Stimulated activated CD8-positive, alpha-beta memory T cell treated with anti-CD3 and anti-CD28 coated beads, Interleukin-7, amount 100 ng/mL, for 1 hour (primary cell): ENCODE measurements at places on chromosomes 3 and 15.

GRCh38 chr15:79372428-79372827 lies 59.7 kb upstream of the MINAR1 start:
- DNase-seq, result no peak

DNA sequence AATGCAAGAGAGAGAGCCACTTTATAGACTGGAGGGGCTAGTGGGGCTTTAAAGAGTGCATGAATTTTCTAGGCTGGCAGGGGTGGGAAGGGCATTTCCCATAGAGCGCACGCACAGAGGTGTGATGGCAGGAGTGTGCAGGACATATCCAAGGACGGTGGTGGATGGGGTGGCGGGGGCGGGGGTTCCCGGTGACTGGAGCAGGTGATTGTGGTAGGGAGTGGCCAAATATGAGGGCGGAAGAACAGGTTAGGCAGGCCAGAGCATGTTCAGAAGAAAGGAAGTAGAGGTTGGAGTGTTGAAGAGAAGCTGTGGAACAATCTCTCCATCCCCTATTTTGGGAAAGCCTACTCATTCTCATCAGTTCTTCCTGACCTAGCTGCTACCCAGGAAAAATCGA lies 18.1 kb downstream of the FAM81A start:
- no peak for DNase-seq

- DNase-seq, result no peak
Measured at GRCh38 chr3:12940854-12941253, 99.5 kb upstream of the RPL32 start.

DNA sequence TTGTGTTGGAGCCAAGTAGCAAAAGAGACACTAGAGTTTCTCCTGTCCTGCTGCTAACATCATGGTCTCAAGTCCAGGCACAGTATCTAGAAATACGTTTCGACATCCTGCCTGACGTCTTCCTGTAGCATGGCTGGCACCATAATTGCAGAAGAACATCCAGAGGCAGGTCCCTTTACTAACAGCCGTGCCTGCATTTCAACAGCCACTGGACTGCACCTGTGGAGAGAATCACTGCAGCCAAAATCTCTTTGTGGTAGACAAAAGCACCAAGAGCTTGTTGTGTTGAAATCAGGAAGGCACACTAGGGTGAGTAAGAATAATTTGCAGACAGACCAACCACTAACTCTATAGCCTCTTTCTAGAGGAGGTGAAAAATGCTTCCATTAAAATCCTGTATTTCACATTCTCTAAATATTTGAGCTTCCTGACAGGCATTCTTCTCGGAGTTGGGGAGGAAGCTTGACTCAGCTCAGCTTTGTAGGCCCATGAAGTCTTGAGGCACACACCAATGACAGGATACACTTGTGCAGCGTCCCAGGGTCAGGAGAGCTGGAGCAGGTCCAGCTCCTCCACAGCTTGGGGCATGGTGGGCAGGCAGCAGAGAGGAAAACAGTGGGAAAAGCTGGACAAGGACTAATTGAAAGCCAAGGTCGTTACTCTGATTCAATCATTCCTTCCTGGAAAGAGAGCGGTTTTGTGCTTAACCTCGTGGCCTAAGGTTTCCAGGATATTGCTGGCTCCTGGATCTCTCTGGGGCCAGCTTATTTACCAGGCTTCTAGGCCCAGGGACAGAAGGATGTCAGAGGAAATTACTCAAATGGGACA lies 244.9 kb downstream of the FAM43A start:
- no peak for DNase-seq
